ENCODE measurements at places on chromosomes 4 and X. TPM values are rescaled to one million over a fixed set of nuclear protein-coding genes. Genes with fewer than 3 reads are reported as not detected.

DNA sequence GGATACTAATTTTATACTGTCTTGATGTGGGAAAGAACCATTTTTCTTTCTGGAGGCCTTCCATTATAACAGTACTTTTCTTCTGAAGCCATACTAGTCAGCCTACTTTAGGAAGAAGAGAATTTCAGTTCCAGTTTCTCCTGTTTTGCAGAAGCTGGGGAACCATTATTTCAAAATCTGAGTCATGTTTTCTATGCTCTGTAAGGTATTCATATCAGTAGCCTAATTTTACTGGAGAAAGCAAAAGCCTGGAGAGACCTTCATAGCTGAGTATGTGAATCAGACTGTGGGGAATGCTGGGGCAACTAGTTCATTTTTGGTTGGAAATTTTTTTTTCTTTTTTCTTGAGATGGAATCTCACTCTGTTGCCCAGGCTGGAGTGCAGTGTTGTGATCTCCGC, 22.4 kb downstream of the AFF1 start:
- no peak for DNase-seq
- no peaks in the 10 kb centered on the region for H3K36me3 ChIP-seq
- H3K27ac ChIP-seq: no peak overlapping the region
- H3K4me1 ChIP-seq: peaks cover 28% of the 10 kb centered on the region
- no peaks in the 10 kb centered on the region for H3K27me3 ChIP-seq
- H3K4me3 ChIP-seq: no peak overlapping the region

DNA sequence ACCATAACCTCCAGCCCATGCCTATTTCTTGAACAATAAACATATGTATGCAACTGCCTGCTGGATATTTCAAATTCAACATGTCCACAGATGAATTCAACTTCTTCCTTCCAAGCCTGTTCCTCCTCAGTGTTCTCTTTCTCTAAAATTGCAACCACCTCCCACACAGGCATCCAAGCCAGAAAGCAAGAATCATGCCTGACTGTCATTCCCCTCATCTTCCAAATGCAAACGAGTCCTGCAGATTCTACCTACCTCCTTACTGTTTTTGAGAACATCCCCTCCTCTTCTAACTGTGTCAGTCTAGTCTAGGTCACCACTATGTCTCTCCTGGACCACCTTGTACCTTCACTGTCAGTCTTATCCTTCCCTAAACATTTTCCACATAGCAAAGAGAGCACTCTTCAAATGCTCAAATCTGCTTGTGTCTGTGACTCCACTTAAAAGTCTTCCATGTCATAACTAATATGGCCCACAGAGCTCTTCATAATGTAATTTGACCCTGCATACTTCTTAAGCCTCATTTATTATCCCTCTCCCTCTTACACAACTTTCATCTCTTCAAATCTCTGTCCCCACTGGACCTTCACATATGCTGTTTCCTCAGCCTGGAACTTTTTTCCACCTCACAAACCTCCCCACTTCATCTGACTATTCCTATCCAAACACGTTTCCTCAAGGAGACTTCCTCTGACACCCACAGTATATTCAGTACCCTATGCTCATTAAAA, 25.7 kb downstream of the MAPK10 start:
- no peaks in the 10 kb centered on the region for H3K36me3 ChIP-seq
- no peak overlapping the region for H3K4me3 ChIP-seq
- H3K4me1 ChIP-seq: no peaks in the 10 kb centered on the region
- H3K27ac ChIP-seq: no peak overlapping the region
- no peaks in the 10 kb centered on the region for H3K27me3 ChIP-seq

DNA sequence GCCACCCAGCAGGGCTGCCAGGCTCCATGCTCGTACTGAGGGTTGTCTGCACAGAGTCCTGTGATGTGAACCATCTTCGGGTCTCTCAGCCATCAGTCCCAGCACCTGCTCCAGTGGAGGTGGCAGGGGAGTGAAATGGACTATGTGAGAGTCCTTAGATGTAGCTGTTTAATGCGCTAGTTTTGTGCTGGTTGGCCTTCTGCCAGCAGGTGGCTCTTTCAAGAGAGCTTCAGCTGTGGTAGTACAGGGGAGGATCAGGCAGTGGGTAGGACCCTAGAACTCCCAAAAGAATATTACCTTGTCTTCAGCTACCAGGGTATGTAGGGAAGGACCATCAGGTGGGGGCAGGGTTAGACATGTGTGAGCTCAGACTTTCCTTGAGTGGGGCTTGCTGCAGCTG, 1066.0 kb downstream of the GLUD2 start:
- no peak overlapping the region for H3K4me3 ChIP-seq
- no peaks in the 10 kb centered on the region for H3K4me1 ChIP-seq
- H3K27ac ChIP-seq: no peak overlapping the region
- no peak for DNase-seq

DNA sequence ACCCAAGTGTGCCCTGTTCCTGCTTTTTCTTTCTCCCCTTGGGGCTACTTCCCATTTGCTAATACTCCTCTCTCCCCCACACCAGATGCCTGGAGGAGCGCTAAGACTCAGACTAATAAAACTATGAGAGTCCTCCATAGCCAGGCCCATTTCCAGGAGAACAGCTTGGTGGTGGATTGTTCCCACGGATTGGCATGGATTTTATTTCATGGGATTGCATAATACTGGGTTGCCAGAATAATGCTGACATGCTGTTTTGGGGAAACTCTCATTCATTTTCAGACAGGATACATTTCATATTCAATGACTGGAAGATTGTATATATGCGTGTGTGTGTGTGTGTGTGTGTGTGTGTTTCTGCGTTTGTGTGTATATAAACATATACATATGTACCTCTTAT, 447.5 kb upstream of the PITX2 start:
- no peaks in the 10 kb centered on the region for H3K36me3 ChIP-seq
- H3K27me3 ChIP-seq: no peaks in the 10 kb centered on the region
- DNase-seq: no peak
- no peaks in the 10 kb centered on the region for H3K4me1 ChIP-seq

GRCh38 chr4:127772769-127773671, 9.1 kb upstream of the HSPA4L start:
- no peaks in the 10 kb centered on the region for H3K36me3 ChIP-seq
- no peak overlapping the region for H3K4me3 ChIP-seq
- DNase-seq: no peak
- no peak overlapping the region for H3K27ac ChIP-seq
- H3K27me3 ChIP-seq: no peaks in the 10 kb centered on the region

DNA sequence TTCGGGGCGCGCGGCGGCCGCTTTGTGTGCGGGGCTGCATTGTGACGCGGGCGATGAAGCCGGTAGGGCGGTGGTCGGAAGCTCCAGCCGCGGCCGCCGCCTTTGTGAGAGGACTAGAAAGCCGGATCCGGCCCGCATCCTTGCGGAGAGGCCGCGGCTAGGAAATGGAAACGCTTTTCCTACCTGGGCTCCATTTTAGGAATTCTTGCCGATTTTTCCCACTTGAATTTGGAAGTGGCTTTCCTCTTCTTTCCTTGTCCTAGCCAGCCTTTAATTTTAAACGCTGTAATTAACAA, 708 bp downstream of the TMSB4X start:
- no peaks in the 10 kb centered on the region for H3K36me3 ChIP-seq
- H3K4me1 ChIP-seq: peaks cover 9% of the 10 kb centered on the region
- peak overlapping the region; percentile 91 for H3K4me3 ChIP-seq
- peak overlapping the region; percentile 83 for H3K27ac ChIP-seq

Gene CSAG3
- total RNA-seq: not detected

Gene CCNI
- 36.2 TPM for total RNA-seq

Gene CDS1
- total RNA-seq: 3.6 TPM

All from liver (tissue), 10 donors.